ENCODE measurements at places on chromosomes 13 and 19.

GRCh38 chr13:94978516-94978915, 266.2 kb upstream of the SOX21 start:
- DNase-seq, result no peak

GRCh38 chr13:40422588-40423235, 243.7 kb downstream of the FOXO1 start:
- DNase-seq, result no peak

DNA sequence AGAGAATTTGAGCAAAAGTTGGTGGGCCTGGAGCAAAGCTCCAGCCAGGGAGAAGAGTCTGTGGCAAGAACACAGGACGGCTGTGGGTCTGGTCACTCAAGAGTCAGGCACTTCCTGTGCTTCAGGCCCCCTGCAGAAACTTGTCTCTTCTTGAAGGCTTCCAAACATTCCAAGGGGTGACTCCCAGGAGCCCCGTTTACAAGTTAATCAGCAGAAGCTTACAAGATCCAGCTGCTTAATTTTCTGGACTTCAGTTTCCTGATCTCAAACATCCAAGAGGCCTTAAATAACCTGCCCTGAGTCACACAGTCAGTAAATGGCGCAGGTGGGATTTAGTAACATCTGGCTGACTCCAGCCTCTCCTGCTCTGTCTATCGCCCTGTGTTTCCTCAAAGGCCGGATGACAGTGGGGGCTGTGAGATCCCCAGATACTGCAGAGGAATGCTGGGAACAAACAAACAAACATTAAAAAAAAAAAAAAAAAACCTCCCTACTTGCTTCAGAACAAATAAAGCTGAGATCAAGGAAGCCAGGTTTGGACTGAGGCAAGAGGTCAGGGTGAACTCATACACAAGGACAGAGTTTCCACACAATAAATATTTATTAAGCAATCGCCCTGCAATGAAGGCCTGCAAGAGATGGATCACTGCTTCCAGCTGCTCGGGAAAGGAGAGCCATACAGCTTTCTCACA, 175.4 kb upstream of the RFC3 start:
- DNase-seq, result no peak

DNA sequence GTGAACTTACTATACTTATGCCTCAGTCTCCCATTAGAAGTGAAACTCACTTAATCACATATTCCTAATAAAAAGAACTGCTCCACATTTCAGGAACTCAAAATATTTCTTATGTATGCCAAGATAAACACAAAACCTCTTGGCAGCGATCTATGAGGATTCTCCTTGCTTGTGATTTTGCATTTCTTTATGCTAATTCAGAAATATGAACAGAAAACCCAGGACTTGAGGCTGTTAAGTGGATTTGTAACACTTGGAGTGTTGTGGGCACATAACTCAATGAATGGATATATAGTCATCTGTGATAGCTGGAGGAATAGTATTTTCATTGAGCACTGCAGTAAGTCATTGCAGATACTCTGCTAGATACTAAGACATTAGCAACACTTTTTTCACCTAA, 5.6 kb upstream of the KATNAL1 start:
- DNase-seq, result no peak

DNA sequence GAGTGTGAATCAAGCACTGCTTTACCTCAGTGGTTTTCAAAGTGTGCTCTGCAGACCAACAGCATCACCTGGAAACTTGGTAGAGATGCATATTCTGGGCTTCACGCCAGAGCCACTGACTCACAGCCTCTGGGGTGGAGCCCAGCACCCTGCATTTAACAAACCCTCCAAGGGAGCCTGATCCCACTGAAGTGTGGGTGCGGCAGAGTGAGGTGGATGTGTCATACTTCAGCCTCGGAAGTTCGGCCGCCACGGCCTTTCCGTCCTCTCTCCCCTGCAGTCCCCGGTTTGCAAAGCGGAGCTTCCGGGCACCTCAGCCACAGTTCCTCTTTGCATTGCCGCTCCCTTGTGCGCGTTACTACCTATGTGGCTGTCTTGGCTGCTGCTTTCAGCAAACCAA, 33.3 kb upstream of the MICU2 start:
- DNase-seq, result no peak

GRCh38 chr13:39407786-39408185, 195.2 kb downstream of the LHFPL6 start:
- no peak for DNase-seq

- DNase-seq, result no peak
Observed at GRCh38 chr13:113639616-113640262, 18.3 kb downstream of the ATP4B start.

DNA sequence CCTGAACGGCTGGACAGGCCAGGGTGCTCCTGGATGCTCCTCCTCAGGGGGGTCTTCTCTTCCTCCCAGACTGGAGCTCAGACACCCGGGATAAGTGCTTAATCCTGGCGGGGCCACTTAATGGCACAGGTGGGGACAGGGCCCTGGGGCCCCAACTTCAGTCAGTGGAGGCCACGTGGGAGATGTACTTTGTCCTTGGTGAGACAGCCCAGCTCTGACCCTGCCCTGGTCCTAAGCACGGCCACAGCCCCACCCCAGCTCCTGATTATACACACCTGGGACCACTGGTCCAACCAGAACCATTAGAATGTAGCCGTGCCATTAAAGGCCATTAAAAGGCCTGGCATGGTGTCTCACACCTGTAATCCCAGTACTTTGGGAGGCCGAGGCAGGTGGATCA, 7.8 kb downstream of the PPP1R14A start:
- DNase-seq, result no peak

DNA sequence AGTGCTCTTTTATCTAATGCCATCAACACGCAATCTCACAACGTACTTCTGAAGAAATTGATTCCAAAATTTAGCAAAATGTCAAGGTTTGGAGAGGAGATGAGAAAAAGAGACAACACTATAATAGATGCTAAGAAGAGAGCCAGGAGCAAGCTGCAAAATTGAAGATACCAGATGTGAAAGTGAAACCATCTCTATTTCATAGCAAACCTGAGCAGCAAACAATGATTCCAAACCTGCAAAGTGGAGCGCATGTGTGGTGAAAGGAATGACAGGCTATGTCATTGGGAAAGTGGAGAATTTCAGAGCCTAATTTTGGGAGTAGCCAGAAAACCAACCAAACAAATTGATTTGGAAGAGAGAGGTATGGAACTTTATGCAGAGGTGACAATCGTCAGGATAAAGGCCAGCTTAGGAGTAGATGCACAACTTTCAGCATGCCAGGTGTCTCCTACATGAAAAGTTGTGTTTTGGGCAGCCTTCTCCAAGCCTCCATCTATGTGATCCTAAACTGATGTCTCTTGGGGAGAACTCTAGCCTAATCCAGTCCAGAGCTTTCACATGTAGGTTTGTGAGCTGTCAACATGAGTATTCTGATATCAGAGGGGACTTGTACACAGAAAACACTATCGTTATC, 158.4 kb upstream of the FNDC3A start:
- DNase-seq, result no peak

GRCh38 chr13:95067303-95067702, 233.9 kb downstream of the ABCC4 start:
- DNase-seq, result no peak

DNA sequence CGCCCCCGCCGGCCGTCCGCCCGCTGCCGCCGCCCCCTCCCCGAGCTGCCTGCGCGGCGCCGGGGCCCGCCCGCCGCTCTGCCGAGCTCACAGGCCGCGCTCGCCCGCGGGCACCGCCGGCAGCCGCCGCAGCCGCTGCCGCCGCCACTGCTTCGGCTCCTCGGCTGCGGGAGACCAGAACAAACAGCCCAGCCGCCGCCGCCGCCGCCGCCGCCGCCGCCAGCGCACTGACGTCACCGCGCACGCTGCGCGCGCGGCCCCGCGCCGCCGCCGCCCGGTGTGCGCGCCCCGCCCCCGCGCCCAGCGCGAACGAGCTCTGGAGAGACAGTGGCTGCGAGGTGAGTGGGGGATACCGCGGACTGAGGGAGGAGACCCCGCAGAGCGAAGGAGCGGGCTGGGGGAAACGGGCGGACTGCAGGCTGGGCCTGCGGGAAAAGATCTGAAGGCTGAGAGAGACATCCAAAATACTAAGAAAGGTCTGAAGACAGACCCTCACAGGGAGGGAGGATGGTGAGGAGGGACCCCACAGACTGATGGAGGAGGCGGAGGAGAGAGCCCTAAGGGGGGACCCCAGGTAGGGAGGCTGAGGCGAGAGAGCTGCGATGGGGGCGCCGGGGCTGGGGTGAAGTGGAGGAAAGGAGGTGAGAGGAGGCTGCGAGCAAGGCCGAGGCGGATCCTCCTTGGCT, at the start of gene BRD4:
TSS of gene BRD4 (minus strand) at position 229 of the 686 bp plus-strand sequence. CDS start 59,440 bp downstream, outside the sequence.
- peak; percentile 63 for DNase-seq

DNA sequence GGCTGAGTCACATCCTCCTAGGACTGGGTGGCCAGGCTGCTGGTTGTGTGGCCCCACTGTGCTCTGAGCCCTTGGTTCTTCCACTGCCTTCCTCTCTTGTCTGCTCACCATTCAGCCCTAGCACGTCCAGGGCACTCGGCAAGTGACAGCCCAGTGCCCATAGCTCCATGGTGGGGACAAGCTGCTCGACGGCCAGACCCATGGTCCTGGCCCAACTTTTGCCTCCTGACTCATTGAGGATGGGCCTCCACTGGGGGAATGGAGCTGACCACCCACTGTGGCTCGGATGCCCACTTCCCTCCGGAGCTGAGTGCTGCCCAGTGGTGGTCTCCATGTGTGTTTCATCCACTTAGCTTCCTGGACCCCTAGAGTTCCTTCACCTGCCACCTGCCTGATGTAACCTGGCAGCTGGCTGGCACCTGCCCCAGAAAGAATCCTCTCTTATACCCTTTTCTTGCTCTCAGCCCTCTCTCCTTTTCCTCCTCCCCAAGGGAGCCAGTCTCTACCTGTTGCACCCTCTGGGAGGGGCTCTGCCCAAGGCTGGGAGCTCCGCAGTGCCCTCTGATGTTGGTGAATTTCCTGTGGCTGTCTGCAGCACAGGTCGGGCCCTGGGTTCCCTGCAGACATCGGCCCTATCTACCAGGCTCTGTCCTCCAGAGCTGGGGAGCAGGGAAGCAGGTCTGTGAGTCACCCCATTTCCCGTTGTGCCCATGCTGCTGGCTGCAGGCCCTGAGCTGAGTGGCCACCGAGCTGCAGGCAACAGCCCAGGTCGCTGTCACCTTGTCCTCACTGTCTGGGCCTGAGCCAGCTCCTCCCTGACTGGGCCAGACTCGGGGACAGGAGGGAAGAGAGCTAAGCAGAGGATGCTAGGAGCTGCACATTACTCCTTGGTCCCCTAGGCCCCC, 7.4 kb downstream of the CHST8 start:
- DNase-seq, result no peak

GRCh38 chr13:58329746-58330145, 698.2 kb downstream of the PCDH17 start:
- DNase-seq, result no peak

- DNase-seq, result no peak
Observed at GRCh38 chr19:44817725-44818465, 9.0 kb downstream of the BCAM start.

- no peak for DNase-seq
Observed at GRCh38 chr13:83620530-83621220, 261.6 kb downstream of the SLITRK1 start.

DNA sequence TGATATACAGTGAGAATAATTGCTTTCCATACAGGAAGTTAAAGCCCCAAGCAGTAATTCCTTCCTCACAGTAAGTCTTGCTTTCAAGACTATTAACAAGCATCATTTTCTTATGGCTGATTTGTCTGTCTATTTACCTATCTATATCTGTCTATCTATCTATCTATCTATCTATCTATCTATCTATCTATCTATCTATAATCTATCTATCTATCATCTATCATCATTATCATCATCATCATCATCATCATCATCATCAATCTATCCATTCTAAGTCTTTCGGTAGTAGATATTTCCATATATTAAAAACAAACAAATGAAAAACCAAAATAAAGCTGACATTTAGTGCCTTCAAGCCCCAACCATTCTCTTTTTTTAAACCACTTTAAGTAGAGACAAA, 224.4 kb upstream of the RXFP2 start:
- DNase-seq, result no peak
